ENCODE measurements at places on chromosomes 7 and 10. TPM values are rescaled to one million over a fixed set of nuclear protein-coding genes. Genes with fewer than 3 reads are reported as not detected.

Gene NKX6-2
- 9.5 TPM for polyA plus RNA-seq

Gene XPNPEP1
- polyA plus RNA-seq, result 86.4 TPM

Gene LIPM
- polyA plus RNA-seq, result not detected

Gene CNNM1
- 0.55 TPM for polyA plus RNA-seq

Gene ZNF485
- 5.1 TPM for polyA plus RNA-seq

Gene EXOC4
- polyA plus RNA-seq, result 59.2 TPM

Gene PSD
- polyA plus RNA-seq, result 13.3 TPM

Gene POLR2J3
- 70.4 TPM for polyA plus RNA-seq

Gene CLCN1
- polyA plus RNA-seq, result 0.12 TPM

Gene BUB3
- 115 TPM for polyA plus RNA-seq

Gene FOXI2
- polyA plus RNA-seq, result 2.5 TPM

Gene LRRC61
- polyA plus RNA-seq, result 30.0 TPM

Gene MAT1A
- 0.90 TPM for polyA plus RNA-seq

Gene OGDHL
- 32.4 TPM for polyA plus RNA-seq

Gene CCDC126
- polyA plus RNA-seq, result 17.6 TPM

Gene MBL2
- not detected for polyA plus RNA-seq

Gene KCNMA1
- polyA plus RNA-seq, result 4.3 TPM

Gene TMEM130
- polyA plus RNA-seq, result 64.2 TPM
